ENCODE measurements at places on chromosomes 5 and 9.

- DNase-seq, result no peak
Observed at GRCh38 chr5:177496070-177496726, 1.2 kb downstream of the PDLIM7 start.

DNA sequence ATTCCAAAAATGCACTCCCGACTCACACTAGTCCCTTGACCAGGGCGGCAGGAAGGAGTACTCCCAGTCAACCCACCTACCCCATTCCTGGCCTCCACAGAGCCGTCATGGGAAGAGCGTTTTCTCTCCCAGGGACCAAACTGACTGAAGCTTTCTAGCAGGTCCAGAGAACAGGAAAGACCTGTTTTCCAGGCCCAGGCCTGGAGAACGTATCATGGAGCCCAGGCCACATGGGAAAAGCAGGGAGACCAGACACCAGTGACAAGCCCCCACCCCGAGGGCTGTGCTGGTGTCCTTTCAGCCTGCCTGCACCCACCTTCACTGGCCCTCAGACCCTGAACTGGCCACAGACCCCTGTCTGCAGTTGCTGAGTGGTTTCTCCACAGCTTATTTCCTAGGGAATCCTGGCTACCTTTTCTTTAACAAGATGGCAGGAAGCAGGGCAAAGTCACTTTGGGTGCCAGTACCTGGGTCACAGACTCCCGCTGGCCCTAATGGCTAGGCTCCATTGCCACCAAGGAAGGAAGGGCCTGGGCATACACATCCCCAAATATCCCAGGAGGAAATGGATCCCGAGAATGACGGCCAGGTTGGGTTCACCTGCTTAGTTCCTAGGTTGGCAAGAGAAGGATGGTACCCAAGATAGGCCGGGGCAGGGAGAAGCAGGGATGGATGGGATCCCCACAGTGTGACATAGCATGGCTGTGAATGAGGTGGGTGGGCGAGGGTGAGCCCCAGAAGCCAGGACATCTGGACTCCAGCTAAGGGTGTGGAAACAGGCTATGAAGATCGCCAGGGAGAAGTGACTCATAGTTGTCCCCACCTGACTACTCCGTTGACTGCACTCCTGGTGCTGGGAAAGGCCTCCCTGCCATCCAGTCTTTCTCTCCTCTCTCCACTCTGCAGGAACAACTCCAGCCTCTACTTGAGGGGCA lies 12.2 kb downstream of the CCNI2 start:
- DNase-seq, result no peak

- DNase-seq, result no peak
Observed at GRCh38 chr9:95644377-95644776, 127.6 kb upstream of the PTCH1 start.

DNA sequence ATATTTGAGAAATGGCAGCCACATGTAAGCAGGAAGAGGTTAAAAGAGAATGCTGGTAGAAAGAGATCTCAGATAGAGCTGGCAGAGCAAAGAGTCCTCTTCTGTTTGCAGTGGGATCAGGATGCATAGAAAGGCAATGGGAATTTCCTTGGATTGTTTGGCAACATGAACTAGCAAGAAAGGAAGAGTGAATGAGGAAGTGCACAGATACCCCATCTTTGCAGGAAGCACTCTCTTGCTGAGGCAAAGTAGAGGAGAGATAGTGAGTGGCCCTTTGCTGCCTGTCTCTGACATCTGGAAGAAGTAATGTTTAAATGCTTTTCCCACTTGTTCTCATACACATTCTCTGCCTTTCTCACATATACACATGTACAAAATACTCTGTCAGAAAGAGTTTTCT lies 14.5 kb downstream of the FKTN start:
- DNase-seq, result no peak

DNA sequence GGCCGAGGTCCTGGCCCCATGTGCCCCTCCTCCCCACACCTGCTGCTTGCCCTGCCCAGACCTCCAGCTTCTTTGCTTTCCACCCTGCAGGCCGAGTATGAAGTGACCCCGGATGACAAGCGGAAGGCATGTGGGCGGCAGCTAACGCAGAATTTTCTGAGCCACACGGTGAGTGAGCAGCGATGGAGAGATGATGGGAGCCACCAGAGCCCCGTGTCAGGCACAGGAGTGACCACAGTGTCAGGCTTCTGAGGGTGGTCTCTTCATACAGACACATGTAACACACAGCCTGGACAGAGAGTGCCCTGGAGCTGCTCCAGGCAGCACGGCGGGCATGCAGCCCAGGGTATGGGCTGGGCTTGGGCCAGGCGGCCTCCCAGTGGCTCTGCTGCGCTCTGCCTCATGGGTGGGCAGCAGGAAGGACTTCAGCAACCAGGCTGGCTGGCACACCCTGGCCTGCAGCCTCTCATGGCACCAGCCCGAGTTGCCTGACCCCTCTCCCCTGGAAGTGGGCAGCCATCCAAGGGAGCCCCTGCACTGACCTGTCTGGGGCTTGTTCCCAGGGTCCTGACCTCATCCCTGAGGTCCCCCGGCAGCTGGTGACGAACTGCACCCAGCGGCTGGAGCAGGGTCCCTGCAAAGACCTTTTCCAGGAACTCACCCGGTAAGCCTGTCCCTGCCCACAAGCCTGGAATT lies 5.8 kb downstream of the GRK6 start:
- no peak for DNase-seq

DNA sequence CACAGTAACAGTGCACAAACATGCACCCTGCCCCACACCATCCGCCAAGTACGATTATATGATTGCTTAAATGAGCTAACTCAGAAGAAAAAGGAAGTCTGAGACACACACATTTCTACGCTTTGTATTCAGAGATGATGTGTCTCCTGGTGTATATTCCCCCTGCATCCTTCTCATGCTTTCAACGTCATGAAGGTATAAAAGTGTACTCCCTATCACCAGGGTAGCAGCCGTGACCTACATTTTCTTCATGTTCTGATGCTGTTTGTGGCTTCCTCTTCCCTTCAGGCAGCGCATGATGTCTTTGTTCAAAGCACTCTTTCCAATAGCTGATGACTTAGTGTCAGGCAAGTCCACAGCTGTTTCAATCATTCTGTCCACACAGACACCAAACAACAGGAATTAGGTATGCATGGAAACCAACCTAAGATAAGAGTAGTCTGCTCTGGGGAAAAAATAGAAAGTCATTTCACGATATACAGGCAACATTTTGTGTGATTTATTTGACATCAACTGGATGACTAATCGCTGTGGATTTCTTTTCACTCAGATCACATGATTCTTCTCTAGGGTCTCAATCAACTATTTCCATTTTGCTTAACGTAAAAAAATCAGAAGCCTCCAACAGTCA lies 269.4 kb upstream of the PTGER4 start:
- DNase-seq, result no peak

- no peak for DNase-seq
Observed at GRCh38 chr5:59829386-59829785, 64.1 kb downstream of the PDE4D start.

GRCh38 chr9:70923961-70924360 lies 197.5 kb downstream of the TRPM3 start:
- no peak for DNase-seq

GRCh38 chr9:28232686-28233085 lies 659.4 kb upstream of the C9orf72 start:
- DNase-seq, result no peak

DNA sequence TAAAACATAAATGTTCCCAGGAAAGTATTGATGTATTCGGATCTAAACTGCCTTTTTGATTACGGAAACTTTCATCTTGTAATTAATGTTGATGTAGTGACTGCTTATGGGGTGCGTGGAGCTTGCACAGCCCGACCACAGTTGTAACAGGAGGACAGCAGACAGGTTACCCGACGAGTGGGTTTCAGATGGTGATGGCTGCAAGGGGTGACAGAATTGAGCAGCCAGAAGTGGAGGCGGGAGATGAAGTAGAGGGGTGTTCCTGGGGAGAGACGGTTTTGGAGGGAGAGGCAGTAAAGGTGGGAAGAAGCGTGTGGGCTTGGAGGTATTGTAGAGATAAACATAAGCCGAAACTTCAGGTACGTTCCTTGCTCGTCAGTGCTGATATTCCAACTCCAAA lies 5.8 kb downstream of the CEP72 start:
- DNase-seq, result no peak

All from suprapubic skin (tissue), 4 donors.